ENCODE measurements at places on chromosomes 16 and 17.

GRCh38 chr17:66673668-66674276 lies 161.1 kb upstream of the CACNG5 start:
- peak; percentile 37 for DNase-seq

- no peak for DNase-seq
Observed at GRCh38 chr17:5396612-5397011, 22.9 kb downstream of the NUP88 start.

- peak; percentile 93 for DNase-seq
Observed at GRCh38 chr16:85688586-85689284, at the start of gene GINS2. GINS2 (minus strand) TSS chr16:85688954; CDS start chr16:85688898, 56 bp downstream.

DNA sequence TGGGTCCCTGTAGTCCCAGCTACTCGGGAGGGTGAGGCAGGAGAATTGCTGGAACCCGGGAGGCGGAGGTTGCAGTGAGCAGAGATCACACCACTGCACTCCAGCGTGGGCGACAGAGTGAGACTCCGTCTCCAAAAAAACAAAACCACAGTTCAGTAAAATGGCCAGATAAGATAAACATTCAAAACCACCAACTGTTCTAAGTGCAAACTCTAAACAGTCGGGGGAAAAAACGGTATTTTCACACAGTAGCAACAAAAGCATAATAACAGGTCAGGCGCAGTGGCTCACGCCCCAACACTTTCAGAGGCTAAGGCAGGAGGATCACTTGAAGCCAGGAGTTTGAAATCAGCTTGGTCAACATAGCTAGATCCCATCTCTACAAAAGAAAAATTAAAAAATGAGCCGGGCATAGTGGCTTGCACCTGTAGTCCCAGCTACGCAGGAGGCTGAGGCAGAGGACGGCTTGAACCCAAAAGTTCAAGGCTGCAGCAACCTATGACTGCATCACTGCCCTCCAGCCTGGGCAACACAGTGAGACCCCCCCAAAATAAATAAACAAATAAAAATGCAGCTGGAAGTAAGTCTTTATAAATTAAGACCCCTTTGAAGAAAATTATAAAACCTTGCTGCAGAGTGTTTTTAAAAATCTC lies 10.8 kb upstream of the HASPIN start:
- DNase-seq = no peak

DNA sequence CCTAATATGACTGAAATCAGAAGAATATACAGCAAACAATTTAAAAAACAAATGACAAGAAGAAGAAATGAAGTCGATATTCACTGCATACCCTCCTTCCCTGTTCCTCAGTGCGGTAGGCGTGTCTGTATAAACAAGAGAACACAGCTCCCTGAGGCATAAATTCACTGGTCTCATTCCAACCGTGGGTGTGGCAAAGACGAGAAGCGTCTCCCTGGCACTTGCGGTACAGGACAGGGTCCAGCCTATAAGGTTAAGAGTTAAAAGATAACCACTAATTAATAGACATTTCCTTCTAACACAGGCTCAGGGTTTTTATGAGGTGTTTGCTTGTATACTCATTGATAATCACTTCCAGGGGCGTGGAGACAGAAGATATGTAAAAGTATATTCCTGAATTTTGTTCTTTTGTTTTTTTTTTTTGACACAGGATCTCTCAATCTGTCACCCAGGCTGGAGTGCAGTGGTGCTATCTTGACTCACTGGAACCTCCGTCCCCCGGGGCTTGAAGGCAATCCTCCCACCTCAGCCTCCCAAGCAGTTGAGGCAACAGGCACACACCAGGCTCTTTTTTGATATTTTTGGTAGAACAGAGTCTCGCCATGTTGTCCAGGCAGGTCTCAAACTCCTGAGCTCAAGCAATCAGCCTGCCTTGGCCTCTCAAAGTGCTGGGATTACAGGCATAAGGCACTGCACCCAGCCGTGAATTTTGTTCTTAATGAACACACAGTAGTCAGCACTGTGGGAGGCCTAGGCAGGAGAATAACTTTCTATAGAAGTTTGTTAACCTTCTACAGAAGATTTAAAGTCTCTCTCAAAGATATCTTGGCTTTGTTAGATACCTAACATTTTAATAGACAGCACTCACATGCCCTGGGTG lies 59.1 kb upstream of the CLEC18B start:
- DNase-seq = peak; percentile 45

- DNase-seq = no peak
Observed at GRCh38 chr17:21816592-21817567, 124.6 kb downstream of the KCNJ18 start.

- no peak for DNase-seq
Observed at GRCh38 chr17:75406222-75406615, 741 bp upstream of the GRB2 start.

- DNase-seq = no peak
Observed at GRCh38 chr17:7223375-7223774, 3.6 kb downstream of the ACADVL start.

- DNase-seq = no peak
Observed at GRCh38 chr17:59627274-59627673, 7.6 kb downstream of the CLTC start.

DNA sequence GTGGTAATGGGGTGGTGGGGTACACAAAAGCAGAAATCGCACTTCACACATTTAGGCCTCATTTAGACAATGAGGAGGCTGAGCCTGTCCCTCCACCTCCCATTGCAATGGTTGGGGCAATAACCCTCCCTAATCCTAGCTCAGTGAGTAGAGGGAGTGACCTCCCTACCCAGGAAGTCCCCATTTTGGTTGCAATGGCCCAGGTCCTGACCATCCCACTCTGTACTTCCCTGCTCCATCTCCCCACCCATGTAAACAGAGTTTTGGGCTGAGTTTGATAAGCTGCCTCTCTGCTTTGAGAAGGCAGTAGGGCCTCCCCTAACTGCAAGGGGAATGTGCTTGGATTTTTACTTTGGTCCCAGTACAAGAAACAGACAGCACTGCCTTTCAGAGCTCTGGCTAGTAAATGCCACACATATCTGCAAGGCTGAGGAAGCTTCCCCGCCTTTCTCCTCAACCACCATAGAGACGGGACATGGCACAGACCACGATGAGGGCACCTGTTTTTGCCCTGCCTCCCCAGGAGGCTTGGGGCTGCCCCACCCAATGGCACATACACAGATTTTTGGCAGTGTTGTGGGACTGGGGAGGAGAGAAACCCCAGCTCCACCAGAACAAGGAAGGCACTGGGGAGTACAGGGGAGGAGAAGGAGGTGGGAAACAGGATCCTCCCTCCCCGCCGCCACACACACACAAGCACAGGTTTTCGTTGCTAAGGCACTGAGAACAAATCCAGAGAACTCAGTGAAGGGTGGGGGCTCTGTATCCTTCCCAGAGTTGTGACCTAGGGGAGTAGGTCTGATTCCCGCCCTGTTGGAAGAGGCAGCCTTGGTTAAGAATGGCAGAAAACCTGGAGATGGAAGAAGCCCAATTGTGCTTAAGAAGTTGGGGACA lies 7.3 kb downstream of the VAT1 start:
- DNase-seq = no peak

- no peak for DNase-seq
Observed at GRCh38 chr17:76076765-76077583, 2.0 kb upstream of the ZACN start.

DNA sequence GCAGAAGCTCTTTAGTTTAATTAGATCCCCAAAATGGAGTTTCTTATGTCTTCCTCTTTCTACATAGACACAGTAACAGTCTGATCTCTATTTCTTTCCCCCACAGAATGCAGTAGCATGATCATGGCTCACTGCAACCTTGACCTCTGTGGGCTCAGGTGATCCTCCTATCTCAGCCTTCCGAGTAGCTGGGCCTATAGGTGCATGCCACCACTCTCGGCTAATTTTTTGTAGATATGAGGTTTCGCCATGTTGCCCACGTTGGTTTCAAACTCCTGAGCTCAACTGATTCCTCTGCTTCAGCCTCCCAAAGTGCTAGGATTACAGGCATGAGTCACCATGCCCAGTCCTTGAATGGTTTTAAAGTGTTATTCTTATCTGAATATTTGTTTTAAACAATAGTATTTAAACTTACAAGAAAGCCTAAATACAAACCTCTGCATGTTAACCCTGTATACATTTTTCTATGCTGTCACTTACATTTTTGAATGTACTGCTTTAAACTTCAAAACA lies 120.6 kb downstream of the GOSR1 start:
- DNase-seq = no peak

- DNase-seq = no peak
Observed at GRCh38 chr16:87407511-87408112, 15.5 kb downstream of the MAP1LC3B start.

DNA sequence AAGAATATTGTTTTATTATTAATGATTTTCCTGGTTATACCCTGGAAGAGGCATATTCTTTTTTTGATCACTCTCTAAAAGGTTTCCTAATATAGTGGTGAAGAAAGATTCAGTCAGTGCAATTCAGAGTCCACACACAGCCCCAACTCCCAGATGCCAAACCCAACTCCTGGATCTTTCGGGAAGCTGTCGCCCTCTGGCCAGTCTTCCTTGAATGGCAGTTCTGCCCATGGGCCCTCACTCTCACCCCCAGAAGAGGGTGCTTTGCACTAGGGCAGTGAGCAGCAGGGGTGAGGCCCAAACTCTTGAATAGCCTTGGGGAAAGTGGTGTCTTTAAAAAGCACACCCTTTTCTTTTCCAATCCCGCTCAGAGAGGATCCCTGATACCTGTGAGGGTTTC lies 11.0 kb downstream of the KRT32 start:
- DNase-seq = no peak

DNA sequence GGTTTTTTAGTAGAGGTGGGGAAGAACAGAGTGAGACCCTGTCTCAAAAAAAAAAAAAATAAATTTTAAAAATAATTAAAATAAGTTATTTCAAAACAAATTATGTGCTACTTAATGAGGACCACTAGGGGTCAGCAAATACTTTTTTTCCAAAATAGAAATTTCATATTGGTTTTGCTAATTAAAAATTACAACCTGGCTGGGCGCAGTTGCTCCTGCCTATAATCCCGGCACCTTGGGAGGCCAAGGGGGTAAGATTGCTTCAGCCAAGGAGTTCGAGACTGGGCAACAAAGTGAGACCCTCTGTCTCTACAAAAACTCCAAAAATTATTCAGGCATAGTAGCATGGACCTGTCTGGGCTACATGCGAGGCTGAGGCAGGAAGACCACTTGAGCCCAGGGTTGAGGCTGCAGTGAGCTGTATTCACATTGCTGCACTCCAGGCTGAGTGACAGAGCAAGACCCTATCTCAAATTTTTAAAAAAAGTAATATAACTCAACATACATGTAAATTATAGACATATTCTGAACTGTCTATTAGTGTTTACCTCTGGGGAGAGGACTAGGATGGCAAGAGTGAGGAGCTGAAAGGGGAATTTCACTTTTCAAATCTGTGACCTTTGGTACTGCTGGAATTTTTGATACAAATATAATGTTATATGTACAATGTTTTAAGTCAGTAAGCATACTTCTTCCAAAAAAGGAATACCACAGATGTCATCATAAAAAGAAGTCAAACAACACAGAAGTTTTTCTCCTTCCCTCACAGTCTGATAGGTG lies 8.1 kb downstream of the MEIOB start:
- no peak for DNase-seq

- DNase-seq = peak; percentile 86
Observed at GRCh38 chr17:48047741-48048383, at the start of gene NFE2L1. NFE2L1 (plus strand) TSS chr17:48048359; CDS start chr17:48051119, 2,760 bp downstream.
